ENCODE measurements at places on chromosomes 7 and 10. TPM values are rescaled to one million over a fixed set of nuclear protein-coding genes. Genes with fewer than 3 reads are reported as not detected.

The SHLD2 gene
- 25.9 TPM for total RNA-seq

The C10orf143 gene
- total RNA-seq = 6.0 TPM

The TAS2R4 gene
- total RNA-seq = 1.9 TPM

DNA sequence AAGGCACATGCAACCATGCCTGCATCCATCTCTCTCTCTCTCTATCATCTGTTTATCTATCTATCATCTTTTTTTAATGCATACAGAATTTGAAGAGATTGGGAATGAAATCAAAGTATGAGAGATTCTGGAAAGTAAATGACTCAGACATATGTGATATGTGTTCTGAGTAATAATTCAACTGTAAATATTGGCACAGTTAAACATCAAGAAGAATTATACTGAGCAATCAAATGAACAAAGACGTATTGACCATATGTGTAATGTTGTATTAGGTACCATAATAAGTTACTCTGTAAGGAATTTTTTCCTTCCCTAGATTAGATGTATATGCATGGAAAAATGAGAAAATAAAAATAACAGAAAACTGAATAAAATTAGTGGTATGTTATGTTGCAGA lies 108.3 kb downstream of the SUGCT start:
- DNase-seq = no peak

- DNase-seq = no peak
Measured at GRCh38 chr10:23196915-23197314, 4.8 kb downstream of the PTF1A start.

DNA sequence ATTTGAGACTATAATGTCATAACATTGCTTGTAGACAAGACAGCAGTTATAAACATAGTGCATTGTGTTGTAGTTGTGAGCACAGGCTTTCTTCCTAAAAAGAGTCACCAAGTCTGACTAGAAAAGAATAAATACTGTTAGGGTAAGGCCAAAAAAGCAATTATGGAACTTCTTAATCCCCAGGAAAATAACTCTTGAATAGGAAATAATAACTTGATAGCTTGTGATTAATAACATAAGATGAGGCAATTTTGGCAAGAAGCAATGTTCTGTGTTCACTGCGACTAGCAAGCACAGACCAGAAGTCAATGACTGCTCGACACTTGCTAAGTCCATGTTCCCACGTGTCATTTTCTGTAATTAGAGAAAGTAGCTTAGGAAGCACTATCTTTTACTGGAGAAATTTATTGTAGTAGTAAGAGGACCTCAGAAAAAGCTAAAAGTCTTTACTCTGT lies 97.1 kb downstream of the AGMO start:
- DNase-seq = no peak

GRCh38 chr7:112670193-112670592 lies 120.0 kb downstream of the TMEM168 start:
- no peak for DNase-seq

DNA sequence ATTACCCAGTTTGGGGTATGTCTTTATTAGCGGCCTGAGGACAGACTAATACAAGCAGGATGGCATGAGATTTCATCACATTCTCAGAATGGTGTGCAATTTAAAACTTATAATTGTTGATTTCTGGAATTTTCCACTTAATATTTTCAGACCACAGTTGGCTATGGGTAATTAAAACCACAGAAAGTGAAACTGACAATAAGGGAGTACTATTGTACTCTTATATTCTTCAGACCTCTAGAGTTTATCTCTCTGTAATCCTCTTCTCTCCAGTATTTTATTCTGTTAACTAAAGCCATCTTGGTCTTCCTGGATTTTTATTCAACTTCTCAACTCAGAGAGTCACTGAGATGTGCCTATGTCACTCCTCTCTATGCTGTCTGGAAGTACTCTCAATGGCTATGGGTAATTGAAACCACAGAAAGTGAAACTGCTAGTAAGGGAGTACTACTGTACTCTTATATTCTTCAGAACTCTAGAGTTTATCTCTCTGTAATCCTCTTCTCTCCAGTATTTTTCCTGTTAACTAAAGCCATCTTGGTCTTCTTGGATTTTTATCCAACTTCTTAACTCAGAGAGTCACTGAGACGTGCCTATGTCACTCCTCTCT lies 118.3 kb downstream of the PPP1R17 start:
- no peak for DNase-seq

All from activated naive CD8-positive, alpha-beta T cell treated with anti-CD3 and anti-CD28 coated beads, Interleukin-2, amount 10 ng/mL, durations not matched to agents 7 days and 5 days (primary cell).